ENCODE measurements at places on chromosomes 5 and 9. TPM values are rescaled to one million over a fixed set of nuclear protein-coding genes. Genes with fewer than 3 reads are reported as not detected.

GRCh38 chr5:74631081-74631953 lies 9.2 kb downstream of the ENC1 start:
- peak overlapping the region; percentile 58 for H3K27ac ChIP-seq
- peak overlapping the region; percentile 74 for H3K4me3 ChIP-seq
- H3K4me1 ChIP-seq: peaks cover 95% of the 10 kb centered on the region
- peaks cover 38% of the 10 kb centered on the region for H3K36me3 ChIP-seq

DNA sequence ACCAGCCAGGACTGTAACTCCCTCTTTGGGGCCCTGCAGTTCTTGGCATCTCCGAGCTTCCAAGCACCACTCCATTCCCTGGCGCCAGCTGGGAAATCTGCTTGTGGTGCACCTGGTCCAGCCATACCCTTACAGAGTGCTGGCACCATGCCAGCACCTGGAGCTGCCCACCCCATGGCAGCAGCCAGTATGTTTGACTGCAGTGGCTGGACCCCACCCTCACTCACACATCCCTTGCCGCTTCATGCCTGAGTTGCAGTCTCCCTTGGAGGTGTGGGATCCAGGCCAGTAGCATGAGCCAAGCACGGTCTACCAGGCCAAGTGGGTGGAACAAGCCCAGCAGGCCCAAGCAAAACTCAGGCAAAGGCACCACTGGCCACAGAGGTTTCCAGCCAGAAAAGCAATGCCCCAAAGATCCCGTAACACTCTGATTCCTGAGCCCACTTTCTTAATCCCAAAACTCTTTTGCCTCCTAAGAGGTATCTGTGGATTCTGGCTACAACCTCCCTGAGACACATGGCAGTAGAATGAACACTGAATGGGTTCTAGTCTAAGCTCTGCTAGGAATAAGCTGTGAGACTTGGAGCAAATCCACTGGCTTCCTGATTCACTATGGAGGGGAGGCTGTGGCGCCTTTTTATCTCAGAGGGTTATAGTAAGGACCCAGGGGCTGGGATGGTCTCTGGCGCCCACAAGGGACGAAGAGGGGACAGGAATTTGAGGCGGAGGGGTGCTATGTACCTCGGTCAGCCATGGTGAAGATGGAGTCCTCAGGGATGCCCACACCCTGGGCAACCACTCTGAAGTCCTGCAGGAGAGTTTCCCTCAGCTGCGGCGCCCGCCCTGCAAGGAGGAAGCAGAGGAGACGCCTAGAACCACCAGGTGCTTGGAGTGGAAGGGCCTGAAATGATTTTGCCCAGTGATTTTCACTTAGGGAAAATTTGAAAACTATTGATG lies 5.6 kb downstream of the AMBP start:
- no peaks in the 10 kb centered on the region for H3K36me3 ChIP-seq
- H3K27ac ChIP-seq: no peak overlapping the region
- peaks cover 30% of the 10 kb centered on the region for H3K27me3 ChIP-seq
- DNase-seq: no peak
- H3K4me1 ChIP-seq: no peaks in the 10 kb centered on the region

PCDHB2 gene
- 57.8 TPM for total RNA-seq

GRCh38 chr5:10649666-10650380 lies 86.0 kb downstream of the ANKRD33B start:
- H3K4me3 ChIP-seq: no peak overlapping the region
- no peaks in the 10 kb centered on the region for H3K4me1 ChIP-seq
- no peak for DNase-seq

DNA sequence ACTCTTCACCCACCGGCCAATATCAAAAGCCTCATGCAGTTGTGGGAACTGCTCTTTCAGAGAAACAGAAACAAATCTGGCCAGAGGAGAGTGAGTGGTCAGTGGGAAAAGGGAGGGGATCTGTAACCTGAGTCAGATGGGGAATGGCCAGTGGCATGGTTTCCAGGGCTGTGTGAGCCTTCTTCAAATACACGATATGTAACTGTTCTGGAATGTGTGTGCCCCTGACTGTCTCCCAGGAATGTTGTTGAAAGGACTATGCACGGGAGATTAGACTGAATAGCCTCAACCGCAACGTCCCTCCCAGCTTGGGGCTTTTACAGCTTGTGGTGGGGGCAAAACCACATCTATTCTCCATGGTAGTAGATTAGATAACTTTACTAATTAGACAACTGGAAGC lies 60.8 kb downstream of the SH3TC2 start:
- no peak overlapping the region for H3K27ac ChIP-seq
- no peaks in the 10 kb centered on the region for H3K36me3 ChIP-seq
- no peak for DNase-seq

ITGA1 gene
- 3.0 TPM for total RNA-seq
